NCI-H1417 treated with DMSO at 0.1 percent for 48 hours (cell line): ENCODE measurements at places on chromosomes 11 and 22.

GRCh38 chr11:105057432-105057831 lies 12.3 kb upstream of the CARD16 start:
- DNase-seq: no peak

- DNase-seq: no peak
Observed at GRCh38 chr11:18368221-18368620, 26.1 kb upstream of the LDHA start.

DNA sequence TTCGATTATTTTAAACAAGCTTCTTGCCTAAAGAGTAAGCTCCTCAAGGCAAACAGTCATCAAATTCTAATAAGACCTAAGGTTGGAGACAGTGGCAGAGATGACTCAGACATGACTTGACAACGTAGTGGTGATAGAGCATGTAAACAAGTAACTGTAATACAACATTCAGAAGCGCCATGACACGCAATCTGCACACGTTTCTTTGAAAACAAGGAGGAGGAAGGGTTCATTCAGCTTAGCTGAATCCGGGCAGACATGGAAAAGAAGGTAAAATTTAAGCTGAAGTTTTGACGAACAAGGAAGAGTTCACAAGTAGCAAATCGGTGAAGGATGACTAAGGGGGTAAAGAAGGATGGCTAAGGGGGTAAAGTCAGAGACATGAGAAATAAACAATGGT lies 152.4 kb upstream of the ZC3H12C start:
- DNase-seq: no peak

DNA sequence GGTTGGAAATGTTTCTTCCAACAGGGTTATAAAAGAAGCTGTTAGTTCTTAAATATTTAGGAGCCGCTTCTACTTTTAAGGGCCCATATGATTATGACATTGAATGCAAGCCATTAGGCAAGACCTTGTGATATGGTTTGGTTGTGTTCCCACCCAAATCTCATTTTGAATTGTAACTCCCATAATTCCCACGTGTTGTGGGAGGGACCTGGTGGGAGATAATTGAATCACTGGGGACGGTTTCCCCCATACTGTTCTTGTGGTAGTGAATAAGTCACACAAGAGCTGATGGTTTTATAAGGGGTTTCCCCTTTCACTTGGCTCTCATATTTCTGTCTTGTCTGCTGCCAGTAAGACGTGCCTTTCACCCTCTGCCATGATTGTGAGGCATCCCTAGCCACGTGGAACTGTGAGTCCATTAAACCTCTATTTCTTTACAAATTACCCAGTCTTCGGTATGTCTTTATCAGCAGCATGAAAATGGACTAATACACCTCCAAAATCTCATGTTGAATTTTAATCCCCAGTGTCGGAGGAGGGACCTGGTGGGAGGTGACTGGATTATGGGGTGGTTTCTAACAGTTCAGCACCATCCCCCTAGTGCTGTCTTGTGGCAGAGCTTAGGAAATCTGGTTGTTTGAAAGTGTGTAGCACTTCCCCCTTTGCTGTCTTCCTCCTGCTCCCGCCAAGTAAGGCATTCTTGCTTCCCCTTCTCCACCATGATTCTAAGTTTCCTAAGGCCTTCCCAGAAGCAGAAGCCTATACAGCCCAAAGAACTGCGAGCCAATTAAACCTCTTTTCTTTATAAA lies 4.3 kb downstream of the CD59 start:
- DNase-seq: no peak

DNA sequence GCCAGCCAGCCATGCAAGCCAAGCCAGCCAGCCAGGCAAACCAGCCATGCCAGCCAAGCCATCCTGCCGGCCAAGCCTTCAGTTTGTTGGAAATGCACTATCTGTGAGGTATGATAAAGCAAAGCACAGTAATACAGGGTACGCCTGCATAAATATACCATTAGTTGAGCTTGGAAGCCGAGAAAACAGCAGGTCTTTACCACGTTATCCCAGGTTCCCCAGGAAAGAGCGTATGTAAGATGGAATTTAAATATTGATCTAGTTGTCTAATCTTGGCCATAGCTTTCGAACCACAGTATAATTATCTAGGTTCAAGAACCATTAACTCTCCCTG lies 24.2 kb downstream of the CCT8L2 start:
- DNase-seq: no peak

DNA sequence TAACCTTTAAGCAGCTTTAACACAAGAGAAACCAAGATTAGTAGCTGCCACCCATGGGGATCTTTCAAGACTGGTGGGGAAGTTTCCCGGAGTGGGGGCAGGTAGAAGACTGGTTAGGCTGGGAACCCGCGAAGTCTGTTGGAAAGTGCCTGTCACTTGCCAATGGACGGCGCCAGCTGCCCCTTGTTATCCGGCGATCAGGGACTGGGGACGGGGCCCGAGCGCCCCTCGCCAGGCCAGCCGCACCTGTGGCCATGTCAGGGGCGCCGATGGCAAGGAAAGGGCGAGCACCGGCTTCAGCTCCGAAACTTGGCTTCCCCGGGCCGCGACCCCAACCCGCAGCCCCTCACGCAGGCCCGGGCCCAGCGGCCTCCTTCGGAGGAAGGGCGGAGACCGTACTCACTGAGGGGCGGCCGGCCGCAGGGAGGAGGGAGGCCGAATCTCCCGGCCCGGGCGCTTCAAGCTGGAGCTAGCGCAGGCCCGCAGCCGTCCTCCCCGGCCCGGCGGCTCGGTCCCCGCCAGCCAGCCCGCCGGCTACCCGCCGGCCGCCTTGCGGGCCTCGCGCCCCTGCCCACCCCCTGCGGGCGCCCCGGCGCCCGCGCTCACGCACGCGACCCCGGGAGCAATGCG lies 539 bp downstream of the EIF4ENIF1 start:
- DNase-seq: no peak

- DNase-seq: no peak
Observed at GRCh38 chr22:48884786-48885185, 942.9 kb downstream of the BRD1 start.

DNA sequence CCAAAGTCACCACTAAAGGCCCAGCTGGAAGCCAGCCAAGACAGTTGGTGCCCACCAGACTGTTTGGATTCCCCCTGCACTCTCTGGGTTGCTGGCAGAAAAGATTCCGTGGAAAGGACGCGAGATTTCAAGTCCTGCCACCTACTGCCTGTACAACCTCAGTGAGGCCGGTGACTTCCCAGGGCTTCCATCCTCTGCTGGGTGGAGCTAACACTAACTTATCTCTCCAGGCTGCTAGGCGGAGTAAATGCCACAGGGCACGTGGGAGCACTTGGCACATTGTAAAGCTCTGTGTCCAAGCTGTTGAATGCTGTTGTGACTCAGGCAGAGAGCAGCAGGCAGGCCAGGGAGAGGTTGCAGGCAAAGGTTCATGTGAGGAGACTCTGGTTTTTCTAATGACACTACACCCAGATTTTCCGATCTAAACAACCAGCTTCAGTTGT lies 50.9 kb upstream of the CDON start:
- DNase-seq: no peak

- DNase-seq: no peak
Observed at GRCh38 chr11:33944693-33945424, 53.0 kb upstream of the LMO2 start.

DNA sequence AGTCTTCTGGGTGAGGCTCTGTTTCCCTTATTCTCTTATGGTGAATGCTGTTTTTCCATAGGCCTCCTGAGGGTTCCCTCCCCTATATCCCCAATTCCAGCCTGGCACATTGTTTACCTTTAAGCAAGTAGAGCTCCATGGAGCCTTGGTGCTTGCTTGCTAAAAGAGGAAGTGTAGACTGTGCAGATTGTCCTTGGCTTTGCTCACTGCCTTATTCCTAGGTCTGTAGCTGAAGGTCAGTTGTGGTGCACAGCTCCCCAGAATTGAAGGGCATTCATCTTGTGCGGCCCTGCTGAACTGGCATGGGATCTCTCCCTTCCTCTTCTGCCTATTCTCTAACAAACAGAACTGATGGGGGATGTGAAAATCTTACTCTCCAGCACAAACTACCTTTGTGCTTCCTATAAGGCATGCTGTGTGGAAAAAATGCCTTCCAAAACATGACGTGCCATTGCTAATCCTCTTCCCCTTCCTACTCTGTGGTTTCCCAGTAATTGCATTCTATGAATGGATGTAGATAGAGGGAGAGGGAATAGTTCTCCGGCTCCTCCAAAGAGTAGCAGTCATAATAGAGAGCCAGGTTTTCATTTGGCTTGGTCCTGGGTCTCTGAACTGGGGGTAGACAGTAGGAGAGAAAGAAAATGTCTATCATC lies 34.2 kb upstream of the PLET1 start:
- DNase-seq: no peak

- DNase-seq: no peak
Observed at GRCh38 chr11:118202599-118203422, 22.0 kb downstream of the JAML start.

DNA sequence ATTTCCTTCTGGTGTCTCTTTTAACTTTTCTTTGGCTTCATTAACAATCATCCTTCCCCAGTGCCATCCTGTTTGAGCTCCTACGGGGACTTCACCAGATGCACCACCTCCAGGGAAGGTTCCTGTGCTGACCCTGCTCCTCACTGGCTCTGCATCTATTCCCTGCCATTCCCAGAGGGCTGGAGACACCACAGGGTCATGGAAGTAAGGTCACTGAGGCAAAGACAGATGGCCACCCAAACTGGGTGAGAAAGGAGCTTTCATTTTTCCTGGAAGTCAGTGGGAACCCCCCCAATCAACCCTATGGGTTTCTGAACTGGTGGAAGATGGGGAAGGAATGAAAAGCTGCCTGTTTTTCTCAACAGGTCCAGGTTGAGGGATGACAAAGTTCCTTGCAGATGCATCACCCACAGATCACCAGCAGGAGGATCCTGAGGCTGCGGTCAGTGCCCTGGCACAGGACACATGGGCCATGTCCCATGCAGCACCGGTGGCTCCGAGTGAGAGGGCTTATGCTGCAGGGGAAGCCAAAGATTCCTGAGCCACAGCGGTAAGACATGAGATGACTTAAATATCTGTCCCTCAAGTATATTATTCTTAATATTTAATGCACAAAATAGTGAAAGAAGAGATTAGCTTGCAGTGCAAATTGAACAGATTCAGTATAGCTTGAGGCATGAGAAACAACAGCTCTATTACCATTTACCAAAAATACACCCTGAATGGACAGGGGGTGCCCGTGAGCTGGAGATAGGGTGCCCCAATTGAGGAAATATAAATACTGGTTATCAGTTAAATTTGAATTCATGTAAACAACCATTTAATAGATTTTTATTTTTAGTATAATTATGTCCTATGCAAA lies 73.0 kb upstream of the VPREB1 start:
- no peak for DNase-seq

DNA sequence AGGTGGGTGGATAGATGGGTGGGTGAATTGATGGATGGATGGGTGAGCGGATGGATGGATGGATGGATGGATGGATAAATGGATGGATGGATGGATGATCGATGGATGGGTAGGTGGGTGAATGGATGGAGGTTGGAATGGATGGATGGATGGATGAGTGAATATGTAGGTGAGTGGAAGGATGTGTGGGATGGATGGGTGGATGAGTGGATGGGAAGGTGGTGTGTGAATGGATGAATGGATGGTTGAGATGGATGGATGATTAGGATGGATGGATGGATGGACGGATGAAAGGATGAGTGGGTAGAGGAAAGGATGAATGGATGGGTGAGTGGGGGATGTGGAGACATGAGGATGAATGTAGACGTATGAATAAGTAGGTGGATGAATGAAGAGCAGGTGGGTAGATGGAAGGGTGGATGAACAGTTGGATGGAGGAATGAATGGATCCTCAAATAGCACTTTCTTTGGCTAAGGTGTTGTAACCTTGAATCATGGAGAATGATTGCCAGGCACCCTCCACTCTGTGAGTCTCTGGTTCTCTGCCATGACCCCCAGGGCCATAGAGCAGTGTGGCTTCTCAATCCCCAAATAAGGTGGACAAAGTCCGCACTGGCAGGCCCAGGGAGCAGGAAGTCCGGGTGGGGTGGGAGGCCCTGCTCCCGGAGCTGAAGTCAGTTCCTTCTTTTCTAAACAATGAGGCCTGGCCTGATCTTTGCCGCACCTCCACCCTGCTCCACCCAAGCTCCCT lies 36.9 kb downstream of the IGF2 start:
- DNase-seq: no peak

DNA sequence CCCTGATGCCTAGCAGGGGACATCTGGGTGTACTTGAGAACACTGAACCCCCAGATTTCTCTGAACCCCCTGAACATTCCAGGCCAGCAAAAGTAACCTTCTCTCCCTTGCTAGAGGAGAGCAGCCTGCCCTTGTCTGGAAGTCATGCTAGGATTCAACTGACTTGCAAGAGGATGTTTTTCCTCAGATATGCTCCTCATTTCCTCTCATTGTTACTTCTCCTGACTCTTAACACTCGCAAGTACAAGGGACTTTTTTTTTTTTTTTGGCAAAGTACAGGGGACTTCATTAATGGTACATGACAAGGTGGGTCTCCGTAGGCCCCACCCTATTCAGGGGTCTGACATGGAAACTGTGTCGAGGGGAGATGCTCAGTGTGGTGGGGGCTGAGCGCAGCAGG lies 6.3 kb upstream of the MCHR1 start:
- DNase-seq: no peak

GRCh38 chr22:25638638-25639037 lies 74.2 kb downstream of the GRK3 start:
- no peak for DNase-seq

DNA sequence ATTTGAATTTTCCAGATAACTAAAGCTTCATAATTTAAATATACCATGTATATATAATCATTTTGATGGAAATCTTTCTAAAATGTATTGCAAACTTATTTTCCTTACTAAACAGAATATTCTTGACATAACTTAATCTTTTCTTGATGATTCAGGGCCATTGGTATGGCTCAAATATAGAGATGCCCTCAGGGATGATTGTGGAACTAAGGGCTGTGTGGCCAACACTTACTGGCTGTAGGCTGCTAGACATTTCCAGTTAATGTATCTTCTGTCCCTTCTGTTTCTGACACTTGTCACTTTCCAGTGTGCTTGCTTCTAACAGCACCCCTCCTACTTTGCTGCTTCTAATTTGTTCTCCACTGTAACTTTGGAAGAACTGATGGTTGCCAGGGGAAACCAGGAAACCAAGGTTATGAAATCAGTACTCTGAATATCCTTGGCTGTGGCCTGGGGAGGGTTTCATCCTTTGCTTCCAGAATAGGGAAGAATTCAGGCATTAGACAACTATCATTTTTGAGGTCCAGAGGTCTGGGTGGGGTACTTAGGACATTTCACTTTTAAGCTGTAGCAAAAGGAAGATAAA lies 697.2 kb downstream of the ETS1 start:
- no peak for DNase-seq

DNA sequence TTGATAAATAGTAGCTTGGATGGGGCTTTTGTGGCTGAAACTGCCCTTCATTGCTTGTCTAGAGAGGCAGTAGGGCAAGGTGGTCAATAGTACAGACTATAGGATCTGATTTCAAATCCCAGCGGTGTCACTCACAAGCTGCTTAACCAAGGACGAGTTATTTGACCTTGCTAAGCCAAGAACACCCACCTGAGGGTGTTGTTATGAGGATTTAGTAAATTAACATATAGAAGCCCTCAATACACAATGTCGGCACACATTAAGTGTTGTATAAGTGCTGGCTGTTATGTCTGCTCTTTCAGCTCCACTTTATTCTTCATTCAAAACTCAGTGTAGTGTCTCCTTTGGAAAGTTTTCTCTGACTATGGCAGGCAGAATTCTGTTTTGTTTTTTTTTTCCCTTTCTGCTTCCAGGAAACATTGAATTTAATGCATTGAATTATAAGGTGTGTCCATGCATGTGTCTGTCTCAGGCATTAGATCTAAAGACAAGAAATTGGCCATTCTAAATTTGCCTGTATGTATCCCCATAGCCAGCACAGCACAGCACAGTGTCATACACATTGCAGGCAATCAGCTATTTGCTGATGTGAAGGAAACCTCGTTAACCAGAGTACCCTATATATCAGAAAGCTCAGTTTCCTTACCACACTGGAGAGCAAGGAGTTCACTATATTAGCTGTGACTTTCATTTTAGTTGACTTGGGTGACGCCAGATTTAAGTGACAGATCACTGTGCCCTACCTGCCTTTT lies 212.1 kb downstream of the NELL1 start:
- no peak for DNase-seq
